AG09319 (cell line): ENCODE measurements at places on chromosomes 2 and 18.

- no peak for DNase-seq
Measured at GRCh38 chr18:8299054-8299980, 309.9 kb upstream of the RAB12 start.

- no peak for DNase-seq
Measured at GRCh38 chr2:604385-604784, 72.8 kb downstream of the TMEM18 start.

- peak; percentile 19 for DNase-seq
Measured at GRCh38 chr2:148021059-148021861, at the start of gene MBD5. MBD5 (plus strand) TSS chr2:148021091.

DNA sequence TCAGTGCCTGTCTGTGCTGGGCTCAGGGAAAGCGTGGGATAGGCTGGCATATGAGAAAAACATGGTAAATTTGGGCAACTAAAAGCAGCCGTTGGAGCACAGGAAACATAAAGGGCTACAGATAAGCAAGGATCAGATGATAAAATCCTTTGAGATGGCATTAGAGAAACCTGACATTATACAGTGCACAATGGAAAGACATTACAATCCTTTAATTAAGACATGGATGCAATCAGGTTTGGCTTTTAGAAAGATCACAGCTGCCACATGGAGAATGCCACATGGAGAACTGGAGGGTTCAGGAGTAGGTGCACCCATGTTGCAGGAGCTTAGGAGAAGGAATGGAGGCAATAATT is 117.3 kb downstream of the CDC42EP3 start:
- DNase-seq, result no peak
